ENCODE measurements at places on chromosomes 3 and 15.

GRCh38 chr3:22401499-22401898, 650.5 kb upstream of the ZNF385D start:
- DNase-seq = no peak

DNA sequence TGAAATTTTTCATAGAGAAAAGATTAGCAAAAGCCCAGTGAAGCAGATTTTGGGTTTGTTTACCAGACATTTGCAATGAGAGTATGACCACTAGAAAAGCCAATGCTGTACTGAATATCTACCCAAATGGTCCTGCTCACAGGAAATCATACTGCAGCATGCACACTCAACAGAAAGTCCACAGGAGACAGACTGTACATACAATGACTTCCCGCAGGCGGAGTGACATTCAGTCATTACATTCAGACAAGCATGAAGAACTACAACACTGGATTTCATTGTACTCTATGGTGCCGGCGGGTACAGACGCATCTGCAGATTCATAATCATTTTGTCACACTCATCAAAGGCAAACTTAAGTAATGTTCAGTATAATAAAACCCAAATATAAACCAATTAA, 11.8 kb downstream of the LZTFL1 start:
- no peak for DNase-seq

DNA sequence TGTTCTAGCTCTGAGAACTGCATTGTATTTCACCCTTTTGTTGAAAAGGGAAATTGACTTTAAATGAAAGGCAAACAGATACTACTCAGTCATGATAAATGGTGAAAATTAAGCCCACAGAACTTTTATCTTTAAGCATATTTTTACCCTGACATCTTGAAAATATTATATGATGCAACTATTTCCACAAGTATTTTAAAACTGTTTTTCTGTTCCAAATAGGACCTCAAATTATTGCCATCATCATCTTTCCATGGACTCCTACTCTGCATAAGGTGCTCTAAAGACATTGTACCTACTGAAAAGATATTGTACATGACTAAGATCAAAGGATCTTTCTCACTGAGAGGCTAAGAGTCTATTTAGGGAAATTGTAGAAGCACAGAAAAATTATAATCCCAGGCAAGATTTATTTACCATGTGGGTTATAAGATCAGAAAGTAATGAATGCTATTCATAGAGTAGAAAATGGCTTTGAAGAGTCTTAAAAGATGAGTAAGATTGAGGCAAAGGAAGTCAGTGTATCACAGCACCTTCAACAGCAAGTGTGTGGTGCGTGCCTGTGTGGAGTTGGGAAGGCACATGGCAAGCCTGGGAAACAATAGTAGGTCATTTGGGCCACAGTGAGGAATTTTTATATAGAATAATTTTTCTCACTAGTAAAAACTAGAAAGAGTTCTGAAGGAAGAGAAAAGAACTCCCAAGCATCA, 68.8 kb downstream of the VGLL3 start:
- no peak for DNase-seq

DNA sequence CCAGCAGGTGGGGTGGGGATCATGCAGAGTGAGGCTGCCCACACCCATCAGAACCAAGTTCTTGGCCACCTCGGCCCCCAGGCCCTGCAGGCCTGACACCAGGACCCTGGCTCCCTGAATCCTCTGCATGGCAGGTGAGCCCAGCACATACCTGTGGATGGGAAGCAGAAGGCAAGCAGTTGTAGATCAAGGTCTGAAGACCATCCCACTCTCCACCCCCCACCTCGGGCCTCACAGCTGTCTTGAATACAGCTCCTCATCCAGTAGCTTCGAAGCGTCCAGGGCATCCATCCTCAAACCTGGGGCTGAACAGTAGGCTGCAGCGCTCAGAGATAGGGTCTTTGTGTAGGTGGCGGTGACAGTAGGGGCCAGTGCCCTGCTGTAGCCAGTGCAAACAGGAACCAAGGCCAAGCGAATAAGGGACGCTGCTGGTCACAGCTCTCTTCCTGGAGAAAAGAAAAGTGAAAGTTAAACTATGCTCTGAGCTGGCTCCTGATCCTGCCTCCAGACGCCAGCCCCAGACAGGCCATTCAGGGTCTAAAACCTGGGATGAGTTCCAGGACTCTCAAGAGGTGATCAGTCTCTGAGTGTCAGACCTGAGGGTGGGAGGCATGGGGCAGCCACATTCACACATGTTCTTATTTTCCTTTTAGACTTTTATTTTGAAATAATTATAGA, at the start of gene UBA7:
Gene UBA7, minus strand, starts transcription at position 457 of the 678 bp plus-strand sequence. Its CDS starts 166 bp downstream, at position 291.
- no peak for DNase-seq

DNA sequence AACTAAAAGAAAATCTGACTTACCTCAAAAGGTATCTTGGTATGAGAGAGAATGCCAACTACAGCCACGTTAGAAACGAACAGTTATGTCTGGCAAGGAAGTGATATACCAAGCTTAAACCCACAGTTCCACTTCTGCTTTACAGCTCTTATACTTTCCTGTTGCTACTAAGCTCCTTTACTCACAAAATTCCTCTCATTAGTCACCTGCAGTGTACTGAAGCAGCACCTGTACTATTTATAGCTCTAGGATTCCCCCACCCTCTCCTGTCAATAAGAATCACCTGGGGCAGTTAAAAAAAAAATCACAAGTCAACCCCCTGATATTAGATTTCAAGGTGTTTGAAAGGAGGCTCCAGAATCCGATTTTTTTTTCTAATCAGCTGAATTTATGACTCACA, 2.9 kb upstream of the TMEM266 start:
- no peak for DNase-seq

DNA sequence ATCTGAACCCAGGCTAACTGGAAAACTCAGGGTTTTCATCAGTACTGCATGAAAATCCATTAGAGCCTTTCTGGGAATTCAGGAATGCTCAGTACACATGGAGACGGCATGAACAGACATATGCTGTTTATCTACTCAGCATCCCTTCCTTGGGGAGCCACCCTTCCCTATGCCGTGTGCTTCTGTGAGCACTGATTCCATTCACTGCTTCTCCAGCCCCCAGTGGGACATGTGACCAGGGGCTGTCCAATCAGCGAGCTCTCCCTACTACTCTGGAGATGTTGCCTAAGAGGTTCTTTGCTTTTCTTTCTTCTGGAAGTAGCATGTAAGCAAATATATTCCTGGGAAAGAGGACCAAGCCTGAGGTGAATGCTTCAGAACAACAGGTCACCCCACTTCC, 5.6 kb upstream of the PCOLCE2 start:
- DNase-seq = no peak

- DNase-seq = no peak
These were observed 67.4 kb downstream of the MYLK start for GRCh38 chr3:123816673-123817207.

- DNase-seq = peak; percentile 96
These were observed at the start of gene CEP70 for GRCh38 chr3:138594150-138594934. TSS of gene CEP70 (minus strand) at chr3:138594260. CDS start at chr3:138572927, 21,333 bp downstream.

- no peak for DNase-seq
These were observed 11.8 kb downstream of the CAPN3 start for GRCh38 chr15:42371096-42371495.

- DNase-seq = no peak
These were observed 57.3 kb upstream of the RNF7 start for GRCh38 chr3:141680620-141681389.

- no peak for DNase-seq
These were observed 19.9 kb upstream of the CACNA2D2 start for GRCh38 chr3:50523279-50523811.

- DNase-seq = peak; percentile 29
These were observed 17.1 kb downstream of the LIMD1 start for GRCh38 chr3:45611628-45612081.

DNA sequence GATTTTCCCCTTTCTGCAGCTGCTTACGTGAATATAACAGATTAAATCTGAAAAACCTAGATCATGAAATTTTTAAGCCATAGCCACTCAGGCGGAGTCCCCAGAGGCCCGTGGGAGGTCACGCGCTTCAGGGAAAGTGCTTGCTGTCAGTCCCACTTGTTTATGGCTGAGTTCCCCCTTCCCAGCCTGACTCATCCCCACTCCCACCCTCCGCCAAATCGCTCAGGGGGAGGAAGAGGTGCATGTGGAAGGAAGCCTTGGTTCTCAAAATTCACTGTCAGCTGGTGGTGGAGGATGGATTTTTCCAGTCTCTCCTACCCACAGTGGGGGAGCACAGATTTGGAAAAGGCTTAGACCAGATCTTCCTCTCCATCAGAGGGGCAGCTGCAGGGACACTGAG, 67.4 kb downstream of the CORO2B start:
- peak; percentile 91 for DNase-seq

GRCh38 chr3:104526901-104527401, 839.8 kb upstream of the ALCAM start:
- no peak for DNase-seq

Measured in head of caudate nucleus (tissue), 42 donors.